ENCODE measurements at places on chromosomes 11 and 22. TPM values are rescaled to one million over a fixed set of nuclear protein-coding genes. Genes with fewer than 3 reads are reported as not detected.

The LRRC74B gene
- not detected for total RNA-seq

The CCDC157 gene
- total RNA-seq, result 2.5 TPM

The CARNS1 gene
- under 0.01 TPM for total RNA-seq

The AGBL2 gene
- 0.66 TPM for total RNA-seq

The NFAM1 gene
- not detected for total RNA-seq

The KDM4F gene
- not detected for total RNA-seq

The GP1BB gene
- total RNA-seq, result 0.89 TPM

The MRGPRX4 gene
- total RNA-seq, result not detected

The TOMT gene
- total RNA-seq, result not detected

The ANGPTL5 gene
- total RNA-seq, result not detected

The ART1 gene
- not detected for total RNA-seq

The PACSIN3 gene
- 29.7 TPM for total RNA-seq

The RASD2 gene
- total RNA-seq, result under 0.01 TPM

The SVIP gene
- total RNA-seq, result 4.6 TPM

The CDPF1 gene
- total RNA-seq, result 11.7 TPM

The LRRN4CL gene
- total RNA-seq, result 12.2 TPM

The C11orf71 gene
- 3.4 TPM for total RNA-seq

The MISFA gene
- 1.3 TPM for total RNA-seq

The MIF gene
- 164 TPM for total RNA-seq

The SCGB1C1 gene
- not detected for total RNA-seq

The NEFH gene
- total RNA-seq, result 0.44 TPM

The INCENP gene
- 51.4 TPM for total RNA-seq

The CCDC117 gene
- 15.9 TPM for total RNA-seq

The CAPN5 gene
- 13.5 TPM for total RNA-seq

The ACTN3 gene
- under 0.01 TPM for total RNA-seq

The SLC25A18 gene
- total RNA-seq, result under 0.01 TPM

The TEX12 gene
- 0.11 TPM for total RNA-seq

The CXCR5 gene
- total RNA-seq, result not detected

The SLC6A5 gene
- total RNA-seq, result not detected

The OR52J3 gene
- total RNA-seq, result not detected

The MAJIN gene
- total RNA-seq, result not detected

The OR52L1 gene
- not detected for total RNA-seq

The USH1C gene
- not detected for total RNA-seq

The XKR3 gene
- total RNA-seq, result not detected

The SEPTIN3 gene
- 0.37 TPM for total RNA-seq

The MAP4K2 gene
- 14.4 TPM for total RNA-seq

The FJX1 gene
- total RNA-seq, result 97.0 TPM

The IGLL1 gene
- total RNA-seq, result not detected

The JHY gene
- total RNA-seq, result 1.7 TPM

The WNT7B gene
- total RNA-seq, result 0.33 TPM

The MN1 gene
- total RNA-seq, result under 0.01 TPM

The OR5B21 gene
- total RNA-seq, result not detected

The PELI3 gene
- total RNA-seq, result 19.4 TPM

The XNDC1N gene
- total RNA-seq, result 10.1 TPM

The SLC22A6 gene
- not detected for total RNA-seq

The SMPD1 gene
- 28.7 TPM for total RNA-seq

The DCDC1 gene
- total RNA-seq, result 0.22 TPM

Measured in uterine smooth muscle cell (primary cell).